ENCODE measurements at places on chromosomes 2 and 18.
A peak's percentile ranks its signal among the peaks of the same experiment; 100 is the strongest.

- DNase-seq: peak; percentile 51
Measured at GRCh38 chr18:11040823-11041656, 108.3 kb downstream of the PIEZO2 start.

DNA sequence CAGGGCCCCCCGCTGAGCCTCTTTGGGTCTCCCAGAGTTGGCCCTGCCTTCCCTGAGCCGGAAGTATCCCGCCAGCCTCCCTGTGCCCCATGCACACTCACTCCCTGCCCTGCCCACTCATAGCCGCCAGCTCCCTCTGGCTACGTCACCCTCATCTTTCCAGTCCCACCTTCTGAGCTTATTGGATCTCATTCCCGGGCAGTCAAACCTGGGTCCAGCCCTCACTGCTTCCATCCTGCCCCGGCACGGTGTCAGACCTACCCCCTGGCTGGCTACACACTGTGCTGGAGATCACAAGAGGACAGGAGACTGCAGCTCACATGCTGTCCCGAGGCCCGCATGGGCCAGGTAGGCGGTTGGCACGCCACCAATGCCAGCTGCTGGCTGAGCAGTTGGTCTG lies 147.2 kb downstream of the ASB1 start:
- no peak for DNase-seq

DNA sequence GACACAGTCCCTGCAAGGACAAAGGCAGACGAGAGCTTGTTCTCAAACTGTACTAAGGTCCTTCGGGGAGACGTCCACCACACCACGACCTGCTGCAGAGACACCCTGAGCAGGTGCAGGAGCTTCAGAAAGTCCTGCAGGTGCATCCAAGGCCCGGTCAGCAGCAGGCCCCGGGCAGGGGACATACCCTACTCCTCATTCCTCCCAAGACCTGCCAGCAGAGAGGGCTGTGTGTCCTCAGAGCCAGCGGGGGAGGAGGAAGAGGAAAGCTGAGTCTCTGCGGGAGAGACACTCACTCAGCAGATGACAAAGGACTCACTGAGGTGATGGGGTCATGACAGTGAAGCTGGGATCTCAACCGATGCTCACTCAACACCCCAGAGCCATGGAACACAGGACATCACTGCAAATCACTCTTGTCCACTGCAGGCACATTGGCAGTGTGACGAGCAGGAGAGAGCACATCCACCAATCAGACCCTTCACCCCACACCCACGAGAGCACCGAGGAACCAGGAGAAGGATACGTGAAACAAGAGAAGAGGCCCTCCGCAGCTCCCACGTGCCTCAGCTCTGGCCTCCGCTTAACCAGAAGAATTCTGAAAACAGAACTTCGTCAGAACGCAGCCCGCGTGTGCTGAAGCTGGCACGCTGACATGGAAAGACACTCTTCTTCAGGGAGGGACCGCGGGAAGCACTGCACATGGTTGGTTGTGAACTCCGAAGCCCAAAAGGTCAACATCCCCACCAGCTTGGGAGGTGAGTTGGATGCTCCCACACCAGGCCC lies 9.3 kb downstream of the HDAC4 start:
- DNase-seq: no peak

- DNase-seq: no peak
Measured at GRCh38 chr2:72000110-72000509, 147.6 kb downstream of the CYP26B1 start.

DNA sequence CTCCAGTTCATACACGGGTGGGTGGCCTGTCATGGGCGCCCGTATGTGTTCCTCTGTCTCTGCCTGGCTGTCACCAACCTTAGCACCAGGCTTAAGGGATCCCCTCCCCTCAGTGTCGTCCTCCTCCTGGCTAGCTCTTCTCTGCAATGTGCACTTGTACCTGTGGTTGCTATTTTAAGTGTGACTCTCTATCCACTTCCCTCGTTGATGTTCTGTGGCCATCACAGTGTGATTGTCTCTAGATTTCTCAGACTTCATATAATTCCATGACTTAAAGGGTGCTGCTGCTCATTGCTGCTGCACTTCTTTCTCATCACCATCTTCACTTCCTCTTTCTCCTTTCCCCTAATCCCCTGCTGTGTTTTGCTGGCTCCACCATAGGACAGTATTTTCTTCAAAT lies 143.4 kb downstream of the EML6 start:
- no peak for DNase-seq

GRCh38 chr2:215635071-215635787 lies 199.4 kb upstream of the FN1 start:
- no peak for DNase-seq

DNA sequence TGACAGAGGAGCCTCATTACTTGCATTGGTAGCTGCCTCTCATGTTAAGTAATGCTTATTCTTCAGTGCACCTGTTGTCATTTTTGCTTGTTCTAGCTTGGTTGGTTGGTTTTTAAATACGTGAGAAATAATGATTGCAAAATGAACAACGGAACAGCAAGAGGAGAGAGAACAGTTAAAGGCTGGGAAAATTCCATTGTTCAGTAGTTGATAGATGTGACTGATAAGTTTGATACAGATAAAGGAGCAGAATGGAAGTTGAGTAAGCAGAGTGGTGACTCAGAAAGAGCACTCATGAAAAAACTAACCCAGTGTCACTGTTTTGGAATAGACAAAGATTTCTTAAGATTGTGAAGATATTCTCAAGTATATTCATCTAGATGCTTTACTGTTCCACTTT lies 50.5 kb downstream of the MTA3 start:
- DNase-seq: no peak

- no peak for DNase-seq
Measured at GRCh38 chr2:241764275-241765241, 12.1 kb upstream of the GAL3ST2 start.

- DNase-seq: no peak
Measured at GRCh38 chr18:50193796-50194630, 934 bp downstream of the MYO5B start.

- no peak for DNase-seq
Measured at GRCh38 chr2:208077276-208077675, 47.0 kb downstream of the CRYGD start.

- DNase-seq: no peak
Measured at GRCh38 chr2:172387361-172387760, 40.0 kb upstream of the ITGA6 start.
